ENCODE measurements at places on chromosomes 13 and 19. TPM values are rescaled to one million over a fixed set of nuclear protein-coding genes. Genes with fewer than 3 reads are reported as not detected.

VSTM2B gene
- total RNA-seq: not detected

GNG14 gene
- total RNA-seq: not detected

CEACAM20 gene
- total RNA-seq: not detected

CLDN10 gene
- 0.47 TPM for total RNA-seq

KIR2DL1 gene
- total RNA-seq: not detected

TNFAIP8L1 gene
- 1.8 TPM for total RNA-seq

C1QTNF9B gene
- not detected for total RNA-seq

UBE2L5 gene
- total RNA-seq: not detected

PDX1 gene
- not detected for total RNA-seq

LYPD5 gene
- 0.95 TPM for total RNA-seq

FGF9 gene
- 5.3 TPM for total RNA-seq

RDH8 gene
- total RNA-seq: not detected

DNA sequence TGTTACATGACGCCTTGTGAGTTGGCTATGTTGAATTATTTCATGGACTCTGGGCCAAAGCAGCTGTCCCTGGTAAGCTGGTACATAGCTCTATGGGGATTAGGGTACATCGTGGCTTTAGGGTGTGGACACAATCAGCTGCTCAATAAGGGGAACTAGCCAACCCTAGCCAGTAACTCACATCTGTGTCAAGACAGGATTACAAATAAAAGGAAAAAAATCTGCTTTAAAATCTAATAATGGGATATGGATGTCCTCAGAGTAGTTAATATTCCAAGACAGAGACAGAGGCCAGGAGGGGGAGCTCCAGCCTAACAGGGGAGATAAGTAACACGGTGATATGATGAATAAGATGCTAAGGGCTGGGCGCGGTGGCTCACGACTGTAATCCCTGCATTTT, 21.1 kb upstream of the ZNF766 start:
- peak; percentile 35 for DNase-seq

DNA sequence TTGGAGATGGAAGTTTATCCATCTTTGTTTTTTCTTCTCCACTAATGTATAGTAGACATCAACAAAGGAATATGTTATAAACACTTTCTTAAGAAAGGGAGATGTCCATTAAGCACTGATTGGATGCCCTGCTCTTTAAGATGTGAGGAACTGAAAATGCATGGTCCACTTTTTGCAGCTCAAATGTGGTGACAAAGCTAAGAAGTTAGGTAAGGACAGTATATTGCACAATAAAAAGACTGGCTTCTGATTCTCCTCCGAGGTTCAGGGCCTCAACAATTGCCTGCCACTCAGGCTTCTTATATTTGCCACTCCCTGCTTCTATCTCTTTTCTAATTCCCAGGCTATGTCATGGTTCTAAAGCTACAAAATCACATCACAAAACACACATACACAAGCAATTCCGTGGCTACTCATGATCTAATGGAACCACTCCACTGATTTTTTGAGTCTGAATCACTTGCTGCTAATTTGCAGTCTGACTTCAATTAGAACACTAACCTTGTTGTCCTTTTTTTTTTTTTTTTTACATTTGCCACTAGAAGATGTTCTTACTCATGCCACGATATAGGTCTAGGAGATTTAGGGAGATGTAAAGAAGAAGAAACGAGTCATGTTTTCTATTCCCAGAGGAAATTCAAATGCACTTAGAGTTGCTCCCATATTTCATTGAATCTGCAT, 29.6 kb upstream of the TNFSF11 start:
- DNase-seq: no peak

- no peak for DNase-seq
Measured at GRCh38 chr13:52896827-52897659, 48.6 kb upstream of the PCDH8 start.

- no peak for DNase-seq
Measured at GRCh38 chr13:33448889-33449288, 163.3 kb upstream of the STARD13 start.

- DNase-seq: no peak
Measured at GRCh38 chr13:79837741-79838450, 356.9 kb downstream of the NDFIP2 start.

GRCh38 chr19:52590728-52591127, 20.6 kb downstream of the ZNF701 start:
- DNase-seq: no peak

DNA sequence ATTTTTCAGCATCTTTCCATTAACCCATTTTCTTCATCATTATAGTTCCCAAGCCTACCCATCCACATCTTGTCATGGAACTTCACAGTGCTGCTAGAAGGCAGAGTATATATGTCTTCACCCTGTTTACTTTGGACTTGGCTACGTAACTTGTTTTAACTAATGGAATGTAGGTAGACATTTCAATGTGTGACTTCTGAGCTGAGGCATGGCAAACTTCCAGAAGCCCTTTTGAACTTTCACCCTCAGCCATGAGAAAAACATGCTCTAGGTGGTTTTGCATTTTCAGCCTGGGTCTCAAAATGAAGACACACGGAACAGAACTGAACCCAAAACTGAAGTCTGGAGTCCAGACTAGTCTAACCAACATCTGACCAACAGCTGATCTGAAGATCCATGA, 3.2 kb downstream of the TEX30 start:
- no peak for DNase-seq

DNA sequence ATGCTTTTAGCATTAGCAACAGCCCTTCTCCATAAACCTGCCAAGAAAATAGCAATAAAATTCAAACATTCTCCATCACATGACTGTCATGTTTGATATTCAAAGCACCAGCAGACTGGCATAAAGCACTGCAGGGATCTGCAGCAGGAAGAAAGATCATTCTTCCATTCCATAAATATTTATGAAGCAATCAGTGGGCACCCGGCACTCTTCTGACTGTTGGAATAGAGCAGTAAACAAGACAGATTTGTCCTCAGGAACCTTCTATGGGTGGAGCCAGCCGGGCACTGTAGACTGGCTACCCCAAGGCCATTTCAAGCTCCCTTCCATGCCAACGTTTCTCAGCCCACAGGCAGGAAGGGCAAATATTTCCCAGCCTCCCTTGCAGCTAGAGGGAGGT, 25.5 kb downstream of the PLA2G4C start:
- DNase-seq: no peak

GRCh38 chr13:40490086-40490758, 176.2 kb downstream of the FOXO1 start:
- DNase-seq: no peak

GRCh38 chr13:113562844-113563243, 21.7 kb upstream of the TFDP1 start:
- DNase-seq: no peak

GRCh38 chr13:113207460-113207859, 1.0 kb downstream of the PCID2 start:
- no peak for DNase-seq

DNA sequence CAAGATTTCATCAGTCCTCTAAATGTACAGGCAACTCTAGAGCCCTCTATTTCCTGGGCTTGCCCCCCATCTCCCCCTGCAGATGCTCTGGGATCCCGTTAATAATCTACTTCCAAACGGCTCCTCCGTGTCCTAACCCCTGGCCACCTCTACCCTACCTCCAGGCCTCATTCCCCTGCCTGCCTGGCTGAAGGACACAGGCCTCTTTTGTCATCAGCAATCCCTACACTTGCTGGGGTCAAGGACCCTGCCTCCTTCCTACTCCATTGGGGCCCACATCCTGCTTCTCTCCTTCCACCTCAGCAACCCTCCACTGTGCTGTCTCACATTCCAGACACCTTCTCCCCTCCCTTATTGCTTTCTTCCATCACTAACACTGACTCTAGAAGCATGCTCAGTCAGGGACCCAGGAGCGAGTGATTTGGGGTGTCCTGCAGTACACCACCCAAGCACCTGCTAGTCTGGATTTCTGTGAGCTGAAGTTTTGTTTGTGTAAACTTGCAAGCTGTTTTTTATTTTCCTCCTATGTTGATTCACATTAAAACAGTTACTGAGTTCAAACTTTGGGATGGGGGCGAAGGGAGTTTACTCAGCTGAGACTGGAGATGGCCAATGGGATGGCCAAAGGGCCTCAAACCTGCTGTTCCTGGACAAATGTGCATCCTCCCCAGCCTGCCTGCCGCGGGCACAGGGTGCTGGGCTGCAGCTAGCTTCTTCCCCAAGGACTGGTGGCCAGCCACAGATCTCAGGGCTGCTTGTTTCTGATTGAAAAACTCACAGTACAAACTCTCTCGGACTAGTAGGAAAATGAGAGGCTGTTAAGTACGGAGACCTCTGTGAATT, 314.7 kb downstream of the FOXO1 start:
- no peak for DNase-seq

GRCh38 chr19:15418579-15419412, at the start of gene AKAP8L:
AKAP8L (minus strand) TSS chr19:15418988; CDS start chr19:15418923, 65 bp downstream.
- DNase-seq: peak; percentile 97

GRCh38 chr19:8096071-8096470, 43.5 kb downstream of the CCL25 start:
- no peak for DNase-seq

GRCh38 chr13:81659984-81660383, 1319.1 kb upstream of the SPRY2 start:
- DNase-seq: no peak

- DNase-seq: no peak
Measured at GRCh38 chr19:4279530-4280422, 710 bp downstream of the SHD start.

DNA sequence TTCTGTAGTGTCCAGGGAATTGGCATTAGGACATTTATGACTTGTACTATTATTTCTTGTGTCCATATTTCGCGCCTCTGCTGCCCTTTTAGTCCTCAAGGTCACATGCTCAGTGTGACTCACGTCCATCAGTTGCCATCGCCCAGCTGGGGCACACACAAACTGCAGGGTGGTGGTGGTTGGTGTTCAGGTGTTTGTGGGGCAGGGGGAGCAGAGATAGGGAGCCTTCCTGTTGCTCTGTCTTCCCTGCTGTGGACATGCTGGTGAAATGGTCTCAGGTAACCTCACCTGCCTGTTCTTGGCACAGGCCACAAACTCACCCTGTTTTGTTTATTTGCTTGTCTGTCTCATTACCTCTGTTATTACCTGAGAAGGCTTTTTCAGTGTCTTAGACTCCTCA, 22.4 kb downstream of the PRR12 start:
- no peak for DNase-seq

GRCh38 chr13:44403461-44404056, 29.9 kb downstream of the SERP2 start:
- no peak for DNase-seq

DNA sequence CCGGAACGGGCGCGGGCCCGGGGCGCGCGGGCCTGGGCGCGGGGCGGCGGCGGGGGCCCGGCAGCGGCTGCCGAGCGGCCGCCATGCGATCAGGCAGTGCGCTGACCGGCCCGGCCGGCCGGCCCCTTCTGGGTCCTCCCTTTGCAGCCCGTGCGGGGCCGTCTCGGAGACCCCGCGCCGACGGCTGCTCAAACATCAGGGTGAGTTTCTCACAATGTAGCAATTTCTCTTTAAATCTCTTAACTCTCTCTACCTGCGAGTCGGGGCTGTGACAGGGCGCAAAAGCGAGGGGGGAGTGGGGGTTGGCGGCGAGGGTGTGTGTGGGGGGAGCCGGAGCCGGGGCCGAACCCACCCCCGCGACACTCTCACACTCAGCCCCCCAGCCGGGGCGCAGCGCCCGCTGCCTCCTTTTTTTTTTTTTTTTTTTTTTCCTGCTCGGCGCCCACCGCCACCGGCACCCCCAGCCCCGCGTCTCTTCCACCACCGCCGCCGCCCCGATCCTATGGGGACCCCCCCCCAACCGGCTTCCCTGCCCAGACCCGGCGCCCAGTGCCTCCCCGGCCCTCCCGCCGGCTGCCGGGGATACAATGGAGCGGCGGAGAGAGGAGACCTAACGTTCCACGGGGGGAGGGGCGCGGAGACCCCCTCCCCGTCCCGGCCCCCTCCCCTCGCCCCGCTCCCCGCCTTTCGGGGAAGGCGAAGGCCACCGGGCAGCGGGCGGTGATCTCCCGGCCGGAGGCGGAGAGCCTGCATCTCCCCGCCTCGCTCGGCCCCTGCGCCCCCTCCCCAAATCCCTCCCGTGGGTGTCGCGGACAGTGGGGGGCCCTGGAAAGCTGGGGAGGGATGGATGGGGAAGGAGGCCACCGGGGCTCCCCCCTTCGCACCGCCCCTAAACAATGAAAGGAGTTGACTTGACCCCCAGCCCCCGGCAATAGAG, at the start of gene BICRA:
Gene BICRA (plus strand): TSS at position 166 of the 937 bp plus-strand sequence. CDS start 64,441 bp downstream, outside the sequence.
- DNase-seq: no peak

DNA sequence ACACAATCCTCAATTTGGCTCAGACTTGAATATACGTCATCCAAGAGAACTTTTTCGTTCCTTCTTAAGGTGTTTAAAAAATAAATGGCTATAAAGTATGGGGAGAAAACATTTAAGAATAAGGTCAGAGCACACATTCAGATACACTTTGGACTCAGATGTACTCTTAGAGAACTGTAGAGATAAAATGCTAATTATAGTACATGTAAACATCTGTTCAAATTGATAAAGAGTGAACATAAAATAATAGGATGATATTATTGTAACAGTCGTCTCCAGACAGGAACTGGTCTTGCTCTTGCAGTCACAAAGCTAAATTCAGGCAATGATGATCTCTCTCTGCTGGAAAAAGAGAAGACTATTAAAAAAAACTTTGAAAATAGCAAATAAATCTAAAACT, 91.4 kb downstream of the RBM26 start:
- no peak for DNase-seq

GRCh38 chr13:40345149-40345514, 321.3 kb downstream of the FOXO1 start:
- no peak for DNase-seq

GRCh38 chr19:58434217-58434616, 5.7 kb downstream of the ZNF132 start:
- DNase-seq: no peak

GRCh38 chr13:78182813-78183212, 264.2 kb upstream of the EDNRB start:
- no peak for DNase-seq
